ENCODE measurements at places on chromosomes 3 and 15.

- no peak for DNase-seq
Measured at GRCh38 chr3:131543714-131544113, 40.9 kb upstream of the MRPL3 start.

DNA sequence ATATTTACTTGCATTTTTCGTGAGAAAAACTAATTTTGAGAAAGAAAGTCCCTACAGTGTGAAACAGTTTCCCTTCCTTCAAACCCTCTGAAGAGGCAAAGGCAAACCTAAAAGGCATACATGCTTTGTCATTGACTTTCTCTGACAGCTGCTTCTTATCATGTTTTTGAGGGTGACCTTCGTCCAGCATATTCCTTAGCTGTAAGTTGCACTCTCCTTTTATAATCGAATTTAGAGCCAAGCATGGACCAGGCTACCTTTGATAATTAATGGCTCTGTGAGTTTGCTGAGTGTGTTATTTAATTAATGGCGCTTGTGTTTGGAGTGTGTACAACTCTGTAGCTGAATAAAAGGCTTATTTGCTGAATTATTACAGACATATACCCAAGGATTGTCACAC is 684.2 kb upstream of the CFAP20DC start:
- DNase-seq, result no peak

GRCh38 chr3:46948830-46949671 is 27.5 kb downstream of the CCDC12 start:
- no peak for DNase-seq

DNA sequence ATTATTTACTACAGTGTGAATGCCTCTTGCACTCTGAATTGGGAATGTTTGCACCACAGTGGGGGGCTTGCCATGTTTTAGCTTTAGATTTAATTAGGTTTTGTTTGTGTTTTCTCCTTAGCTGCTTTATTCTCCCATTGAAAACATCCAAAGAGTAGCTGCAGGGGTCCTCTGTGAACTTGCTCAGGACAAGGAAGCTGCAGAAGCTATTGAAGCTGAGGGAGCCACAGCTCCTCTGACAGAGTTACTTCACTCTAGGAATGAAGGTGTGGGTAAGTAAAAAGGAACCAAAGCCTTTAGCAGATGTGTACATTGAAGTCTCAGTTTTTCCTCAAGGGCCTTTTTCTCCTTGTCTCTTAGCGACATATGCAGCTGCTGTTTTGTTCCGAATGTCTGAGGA is 36.9 kb downstream of the CTNNB1 start:
- DNase-seq, result no peak

DNA sequence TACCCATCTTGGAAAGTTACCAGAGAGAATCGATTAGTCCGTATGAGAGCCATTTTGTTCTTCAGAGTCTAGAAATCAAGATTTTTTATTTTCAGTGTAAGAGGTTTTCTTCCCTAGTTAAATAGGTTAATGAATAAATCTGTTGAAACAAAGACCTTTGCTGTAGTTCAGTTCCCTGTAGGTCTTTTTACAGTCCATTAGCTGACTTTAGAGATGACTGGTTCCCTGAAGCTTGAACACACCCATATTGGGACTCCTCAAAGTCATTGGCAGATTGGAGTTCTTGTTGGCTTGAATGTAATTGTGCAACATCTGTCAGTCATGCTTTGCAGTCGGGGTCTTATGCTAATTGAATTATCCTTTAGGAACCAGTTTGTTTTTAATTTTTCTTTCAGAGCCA is 45.3 kb downstream of the SEMA6D start:
- DNase-seq, result no peak

GRCh38 chr3:42247576-42248027 is 18.4 kb downstream of the CCK start:
- DNase-seq, result peak; percentile 65

DNA sequence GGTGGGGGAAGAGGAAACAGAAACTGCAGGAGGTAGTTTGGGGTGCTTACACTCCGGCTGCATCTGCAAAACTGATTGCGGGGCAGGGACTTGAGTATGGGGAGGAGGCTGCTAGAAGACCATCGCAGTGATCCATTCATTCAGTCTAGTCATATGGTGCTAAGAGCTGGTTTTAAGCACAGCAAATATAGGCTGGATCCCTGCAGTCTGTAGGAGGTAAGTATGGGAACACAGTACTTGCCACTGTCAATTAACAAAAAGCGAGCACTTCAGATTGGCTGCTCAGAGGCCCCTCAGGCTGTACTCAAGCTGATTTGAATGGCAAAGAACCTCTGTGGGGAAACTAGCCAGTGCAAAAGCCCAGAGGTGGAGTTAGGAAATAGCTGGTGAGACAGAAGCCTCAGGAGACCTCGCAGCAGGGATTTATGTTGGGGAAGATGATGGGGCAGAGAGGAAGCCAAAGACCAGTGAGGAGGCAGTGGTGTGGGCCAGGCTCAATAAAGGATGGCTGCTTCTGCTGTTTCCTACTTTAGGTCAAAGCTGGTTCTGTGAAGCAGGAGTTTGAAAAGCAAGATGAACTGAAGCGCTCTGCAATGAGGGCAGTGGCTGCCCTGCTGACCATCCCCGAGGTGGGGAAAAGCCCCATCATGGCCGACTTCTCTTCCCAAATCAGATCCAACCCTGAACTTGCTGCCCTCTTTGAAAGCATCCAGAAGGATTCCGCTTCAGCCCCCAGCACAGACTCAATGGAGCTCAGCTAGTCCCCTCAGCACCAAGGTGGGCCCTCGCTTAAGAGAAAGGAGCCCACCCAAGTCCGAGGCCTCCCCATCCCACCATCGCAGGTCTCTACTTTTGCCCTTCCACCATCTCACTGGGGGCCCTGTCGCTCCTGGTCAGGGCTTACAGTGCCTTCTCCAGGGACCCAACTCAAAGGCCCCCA is 7.9 kb downstream of the RPL32 start:
- peak; percentile 28 for DNase-seq

DNA sequence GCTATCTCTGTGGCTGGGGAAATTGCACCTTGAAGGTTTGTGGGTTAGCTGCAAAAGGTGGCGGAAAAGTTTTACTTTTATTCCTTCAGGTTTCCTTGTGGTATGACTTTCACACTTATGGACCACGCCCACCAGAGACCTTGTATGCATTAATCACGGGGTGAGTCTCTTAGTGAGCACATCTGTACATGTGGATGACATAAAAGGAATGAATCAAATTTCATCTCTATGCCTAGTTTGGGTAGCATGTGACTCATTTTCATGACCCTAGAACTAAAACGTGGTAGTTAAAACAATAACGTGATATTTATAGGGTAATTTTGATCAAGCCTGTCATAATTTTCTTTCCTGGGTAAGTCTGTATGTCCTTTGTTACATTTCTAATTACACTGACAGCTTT is 141.7 kb downstream of the PDCD6IP start:
- no peak for DNase-seq

DNA sequence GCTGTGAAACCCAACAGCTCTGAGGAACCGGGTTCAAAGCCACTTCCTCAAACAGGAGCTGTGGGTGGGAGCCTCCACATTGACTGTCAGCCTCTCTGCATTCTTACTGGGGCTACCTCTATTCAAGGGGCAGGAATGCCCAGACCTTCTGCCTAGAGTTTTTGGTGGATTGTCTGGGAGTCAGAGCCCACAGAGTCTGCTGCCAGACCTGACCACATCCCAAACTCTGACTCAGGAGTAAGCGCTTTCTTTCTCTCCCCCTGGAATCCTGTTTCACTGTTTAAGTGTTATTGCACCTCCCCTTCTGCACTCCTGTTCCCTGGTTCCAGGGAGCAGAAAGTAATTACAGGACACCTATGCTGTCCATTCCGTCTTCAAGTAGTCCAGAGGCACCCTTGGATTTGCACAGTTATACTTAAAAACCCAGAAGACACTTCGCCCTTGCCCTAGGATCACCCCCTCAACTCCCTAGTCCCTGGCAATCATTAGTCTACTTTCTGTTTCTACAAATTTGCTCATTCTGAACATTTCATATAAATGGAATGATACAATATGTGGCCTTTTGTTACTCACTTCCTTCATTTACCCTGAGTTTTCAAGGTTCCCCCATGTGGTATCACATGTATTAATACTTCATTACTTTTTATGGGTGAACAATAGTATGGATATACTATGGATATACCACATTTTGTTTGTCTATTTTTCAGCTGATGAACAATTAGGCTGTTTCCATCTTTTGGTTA is 37.9 kb upstream of the TJP1 start:
- no peak for DNase-seq

DNA sequence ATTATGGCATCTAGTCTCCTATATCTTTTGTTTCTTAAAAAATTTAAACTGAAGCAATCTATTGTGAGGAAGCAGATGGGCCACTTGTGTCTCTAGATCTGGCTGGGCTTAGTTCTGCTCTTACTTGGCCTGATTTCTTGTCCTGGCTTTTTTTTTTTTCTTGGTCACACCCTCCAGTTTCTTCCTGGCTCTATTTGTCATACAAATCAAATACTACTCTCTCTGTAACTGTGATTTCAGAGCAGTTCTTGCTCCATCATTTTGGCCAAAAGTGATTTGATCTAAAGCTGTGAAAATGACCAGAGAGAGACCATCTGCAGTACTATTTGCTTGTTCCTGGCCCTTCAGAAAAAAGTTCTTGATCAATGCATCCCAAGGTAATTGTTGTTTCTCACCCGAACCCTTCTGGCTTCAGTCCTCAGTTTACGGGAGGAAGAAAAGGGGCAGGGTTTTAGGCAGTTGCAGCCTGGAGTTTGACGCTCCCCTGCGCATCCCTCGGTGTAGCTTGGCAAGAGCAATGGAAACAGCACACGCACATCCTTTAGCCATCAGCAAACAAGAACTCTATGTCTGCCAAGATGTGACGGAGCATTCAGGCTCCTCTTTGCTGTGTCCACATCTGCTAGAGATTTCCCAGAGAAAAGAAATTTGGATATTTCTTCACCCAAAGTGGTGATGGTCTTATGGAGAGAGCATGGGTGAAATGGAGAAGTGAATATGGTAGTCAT is 31.6 kb downstream of the CHST2 start:
- DNase-seq, result no peak

DNA sequence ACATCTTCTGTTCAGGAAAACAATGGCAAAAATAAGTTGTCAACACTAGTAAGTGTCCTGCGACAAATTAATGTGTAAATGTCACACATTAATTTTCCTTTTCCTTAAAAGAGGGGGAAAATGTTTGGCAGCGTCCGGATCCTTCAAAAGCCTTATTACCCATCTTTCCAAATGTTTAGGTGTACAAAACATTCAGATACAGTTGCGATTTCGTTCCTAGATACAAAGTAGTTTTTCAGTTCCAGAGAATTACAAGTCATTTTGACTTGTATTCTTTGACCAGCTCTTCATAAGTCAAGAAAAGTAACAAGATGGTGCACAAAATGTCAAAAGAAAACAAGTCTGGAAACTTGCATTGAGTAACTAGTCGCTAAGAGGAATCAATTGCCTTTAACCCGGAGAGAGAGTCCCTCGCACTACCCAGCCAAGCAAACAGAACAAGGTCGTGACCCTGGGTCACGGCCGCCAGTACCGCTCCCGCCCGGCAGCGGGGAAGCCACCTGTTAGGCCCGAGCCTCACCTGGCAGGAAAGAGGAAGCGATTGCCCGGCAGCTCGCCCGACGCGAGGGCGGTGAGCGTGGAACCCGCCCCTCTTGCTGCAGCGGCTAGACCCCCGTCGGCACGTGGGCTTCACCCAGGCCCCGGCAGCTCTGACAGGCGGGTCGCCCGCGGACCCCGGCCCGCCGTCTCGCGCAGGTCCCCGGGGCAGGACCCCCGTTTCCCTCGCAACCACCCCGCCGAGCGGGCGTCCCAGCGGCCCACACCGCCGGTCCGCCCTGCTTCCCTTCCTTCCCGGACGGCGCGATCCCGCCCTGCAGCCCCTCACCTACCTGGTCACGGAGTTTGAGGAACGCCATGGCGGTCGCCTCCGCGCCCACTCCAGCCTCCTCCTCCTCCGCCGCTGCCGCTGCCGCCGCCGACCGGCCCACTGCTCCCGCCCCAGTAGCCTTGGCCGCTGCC is 61.0 kb upstream of the ANKRD28 start:
- DNase-seq, result peak; percentile 75

DNA sequence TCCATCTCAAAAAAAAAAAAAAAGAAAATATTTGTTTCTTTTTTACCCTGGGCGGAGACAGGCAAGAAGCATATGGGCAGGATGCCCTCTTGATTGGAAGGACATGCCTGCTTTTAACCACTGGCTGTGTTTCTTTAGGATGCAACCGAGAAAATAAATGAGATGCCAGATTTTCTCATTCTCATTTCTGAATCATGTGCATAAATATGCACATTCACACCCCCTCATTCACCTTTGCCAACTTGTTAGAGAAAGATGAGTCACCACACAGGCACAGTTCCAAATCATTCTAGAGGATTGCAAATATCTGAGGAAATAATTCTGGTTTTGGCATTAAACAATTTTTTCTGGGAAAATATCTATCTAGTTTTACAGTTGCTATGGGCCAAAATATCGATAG is 3.3 kb downstream of the LIPH start:
- no peak for DNase-seq

- no peak for DNase-seq
Measured at GRCh38 chr15:72809329-72809728, 25.8 kb upstream of the ADPGK start.

DNA sequence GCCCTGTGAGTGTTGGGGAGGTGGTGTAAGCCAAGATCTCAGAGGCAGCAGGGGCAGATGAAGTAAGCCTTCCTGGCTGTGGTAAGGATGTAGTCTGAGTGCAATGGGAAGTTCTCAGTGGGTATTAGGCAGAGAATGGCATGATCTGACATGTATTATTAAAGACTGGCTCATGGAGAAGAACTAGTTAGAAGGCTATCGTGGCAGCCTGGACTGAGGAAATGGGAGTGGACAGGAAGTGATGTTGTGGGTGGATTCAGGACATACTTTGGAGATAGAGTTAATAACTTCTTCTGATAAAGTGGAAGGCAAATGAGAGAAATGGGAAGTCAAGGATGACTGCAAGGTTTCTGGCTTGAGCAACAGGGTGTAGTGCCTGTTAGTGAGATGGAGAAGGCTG is 250.9 kb upstream of the CFAP20DC start:
- DNase-seq, result no peak

DNA sequence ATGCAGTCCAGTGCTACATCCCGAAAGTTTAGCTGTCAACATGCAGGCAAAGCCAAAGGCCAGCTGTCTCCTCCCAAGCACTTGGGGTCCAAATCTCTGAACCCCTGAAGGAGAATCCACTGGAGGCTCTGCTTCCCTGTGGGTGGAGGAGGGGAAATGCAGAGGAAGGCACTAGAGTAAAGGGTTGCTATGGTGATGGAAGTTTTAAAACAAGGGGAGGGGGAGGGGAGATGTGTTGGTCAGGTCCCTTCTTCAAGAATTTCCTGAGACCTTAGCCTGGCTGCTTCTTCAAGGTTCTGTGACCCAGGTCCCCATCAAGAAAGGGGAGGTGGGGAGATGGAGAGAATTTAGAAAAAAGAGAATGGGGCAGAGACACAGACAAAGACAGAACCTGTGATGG is 2.3 kb downstream of the CAMKV start:
- no peak for DNase-seq

DNA sequence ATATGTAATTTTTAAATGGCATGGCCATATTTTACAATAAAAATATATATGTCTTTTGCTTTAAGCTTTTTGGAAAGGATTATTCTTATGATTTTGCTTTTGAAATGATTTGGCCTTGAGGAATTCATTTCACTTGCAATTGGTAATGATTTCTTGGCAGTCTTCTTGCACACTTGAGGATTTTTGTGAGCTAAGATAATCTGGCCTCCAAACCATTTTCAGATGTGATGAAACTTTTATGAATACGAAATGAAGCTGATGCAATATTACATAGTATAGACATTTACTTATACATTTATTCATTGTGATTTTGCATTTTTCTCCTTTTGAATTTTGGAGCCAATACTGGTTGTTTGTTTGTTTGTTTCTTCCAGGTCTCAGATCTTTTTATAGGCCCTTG is 6.4 kb upstream of the SH2D7 start:
- no peak for DNase-seq

GRCh38 chr15:88400591-88401250 is 66.5 kb downstream of the MRPL46 start:
- DNase-seq, result no peak
